SK-N-MC (cell line): ENCODE measurements at places on chromosomes 6 and 20.

DNA sequence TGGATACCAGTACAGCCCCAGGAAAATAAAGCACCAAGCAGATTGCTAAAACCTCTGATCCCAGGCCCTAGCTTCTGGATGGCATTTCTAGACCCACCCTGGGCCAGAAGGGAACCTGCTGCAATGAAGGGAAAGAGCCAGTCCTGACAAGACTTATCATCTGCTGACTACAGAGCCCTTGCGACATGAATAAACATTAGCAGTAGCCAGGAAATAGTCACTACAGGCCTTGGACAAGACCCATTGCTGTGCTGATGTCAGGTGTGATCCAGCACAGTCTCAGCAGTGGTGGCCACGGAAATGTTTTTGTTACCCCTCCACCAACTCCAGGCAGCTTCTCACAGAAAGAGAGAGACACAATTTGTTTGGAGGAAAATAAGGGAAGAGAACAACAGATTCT, 399.3 kb downstream of the HAO1 start:
- no peak for DNase-seq

DNA sequence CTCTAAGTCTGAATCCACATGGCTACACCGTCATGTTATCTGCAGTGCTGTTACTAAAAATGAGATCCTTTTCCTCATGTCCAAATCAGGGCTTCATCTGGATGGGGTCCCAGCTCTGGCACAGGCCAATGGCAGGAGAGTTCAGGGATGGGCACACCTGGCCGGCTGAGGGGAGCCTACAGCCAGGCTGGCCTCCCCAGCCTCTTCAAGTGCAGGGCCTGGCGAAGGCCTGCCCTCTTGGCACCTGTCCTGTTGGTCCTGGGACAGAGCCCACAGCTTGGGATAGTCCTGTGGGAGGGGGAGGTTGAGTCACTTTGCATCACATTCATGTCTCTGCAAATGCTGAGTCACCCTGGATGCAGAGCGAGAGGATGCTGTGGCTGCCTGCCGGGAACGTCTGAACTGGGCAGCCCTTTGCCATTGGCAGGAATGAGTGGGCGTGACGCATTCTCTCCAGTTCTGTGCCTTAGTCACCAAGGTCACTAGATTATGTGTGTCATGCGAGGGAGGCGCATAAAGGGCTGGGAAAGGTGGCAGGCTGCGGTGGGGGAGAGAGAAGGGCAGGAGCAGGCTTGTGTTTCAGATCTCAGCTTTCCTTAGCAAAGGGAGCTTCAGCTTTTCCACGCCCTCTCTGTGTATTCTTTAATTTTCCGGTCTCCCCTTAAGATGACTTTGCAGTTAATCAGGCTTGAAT, 223.2 kb upstream of the ECI2 start:
- DNase-seq = no peak

GRCh38 chr6:35044761-35045421, 96.2 kb downstream of the TCP11 start:
- DNase-seq = no peak

DNA sequence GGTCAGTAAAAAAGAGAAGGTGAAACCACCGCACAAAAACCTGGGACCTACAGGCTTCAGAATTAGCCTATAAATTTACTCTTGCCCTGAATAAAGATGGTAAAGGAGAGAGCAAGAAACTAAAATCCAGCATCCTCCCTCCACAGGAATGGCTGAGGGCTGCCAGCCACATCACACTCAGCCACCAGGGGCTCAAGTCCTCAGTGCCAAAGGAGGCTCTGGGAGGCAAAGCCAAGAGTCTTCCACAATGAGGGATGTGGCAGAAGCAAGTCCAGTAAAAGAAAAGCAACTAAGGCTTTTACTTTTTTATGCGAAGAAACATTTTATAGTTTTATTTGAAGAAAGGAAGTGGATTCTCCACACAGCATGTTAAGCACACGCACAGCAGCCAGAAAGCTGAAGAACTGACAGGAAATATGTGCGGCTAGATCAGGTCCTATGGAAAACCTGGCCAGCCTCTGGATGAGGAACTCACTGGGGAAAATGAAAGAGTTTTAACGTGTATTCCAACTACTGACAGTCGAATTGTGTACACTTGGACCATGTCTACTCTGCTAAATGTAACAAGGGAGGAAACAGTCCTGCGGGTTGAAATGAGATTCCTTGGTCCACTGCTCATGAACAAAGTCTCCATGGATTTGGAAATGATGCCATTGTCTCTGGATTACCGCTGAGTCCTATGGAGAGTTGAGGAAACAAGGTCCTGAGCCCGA, 219.4 kb upstream of the SSTR4 start:
- no peak for DNase-seq

DNA sequence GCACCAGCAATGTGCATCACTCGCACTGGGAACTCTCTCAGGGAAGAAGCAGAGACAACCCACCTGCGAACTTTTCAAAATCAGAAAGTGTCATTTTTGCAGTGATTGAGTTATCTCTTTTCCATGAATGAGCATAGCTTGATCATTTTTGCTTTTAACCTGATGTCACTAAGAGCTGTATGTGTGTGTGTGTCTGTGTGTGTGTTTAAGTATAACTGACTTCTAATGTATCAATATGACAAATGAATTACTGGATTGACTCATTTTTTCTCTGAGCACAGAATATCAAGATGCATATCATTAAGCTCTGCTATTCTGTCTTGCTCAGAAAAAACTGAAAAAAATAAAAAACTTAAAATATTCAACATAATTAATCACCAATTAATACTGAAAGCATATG, 548.9 kb upstream of the MARCKS start:
- no peak for DNase-seq

- DNase-seq = no peak
Observed at GRCh38 chr6:25748049-25748448, 6.5 kb upstream of the SLC17A4 start.

GRCh38 chr6:158780988-158781691, 38.0 kb downstream of the EZR start:
- DNase-seq = no peak

DNA sequence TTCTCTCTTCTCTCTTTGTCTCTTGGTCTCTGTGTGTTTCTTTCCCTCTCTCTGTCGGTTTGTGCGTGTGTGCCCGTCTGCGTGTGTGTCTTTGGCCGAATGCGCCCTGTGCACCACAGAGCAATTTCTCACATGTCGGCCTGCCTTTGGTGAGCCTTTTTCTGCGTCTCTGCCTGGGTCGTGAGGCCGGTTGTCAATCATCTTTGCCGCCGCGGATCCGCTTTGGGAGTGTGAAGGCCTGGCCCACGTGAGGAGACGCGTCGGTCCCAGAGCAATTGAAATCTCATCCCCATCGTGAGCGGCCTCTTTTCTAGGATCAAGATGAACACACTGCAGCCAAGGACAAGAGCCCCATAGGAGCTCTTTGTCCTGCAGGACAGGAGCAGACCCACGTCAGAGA, 580.7 kb upstream of the ZNF337 start:
- no peak for DNase-seq

DNA sequence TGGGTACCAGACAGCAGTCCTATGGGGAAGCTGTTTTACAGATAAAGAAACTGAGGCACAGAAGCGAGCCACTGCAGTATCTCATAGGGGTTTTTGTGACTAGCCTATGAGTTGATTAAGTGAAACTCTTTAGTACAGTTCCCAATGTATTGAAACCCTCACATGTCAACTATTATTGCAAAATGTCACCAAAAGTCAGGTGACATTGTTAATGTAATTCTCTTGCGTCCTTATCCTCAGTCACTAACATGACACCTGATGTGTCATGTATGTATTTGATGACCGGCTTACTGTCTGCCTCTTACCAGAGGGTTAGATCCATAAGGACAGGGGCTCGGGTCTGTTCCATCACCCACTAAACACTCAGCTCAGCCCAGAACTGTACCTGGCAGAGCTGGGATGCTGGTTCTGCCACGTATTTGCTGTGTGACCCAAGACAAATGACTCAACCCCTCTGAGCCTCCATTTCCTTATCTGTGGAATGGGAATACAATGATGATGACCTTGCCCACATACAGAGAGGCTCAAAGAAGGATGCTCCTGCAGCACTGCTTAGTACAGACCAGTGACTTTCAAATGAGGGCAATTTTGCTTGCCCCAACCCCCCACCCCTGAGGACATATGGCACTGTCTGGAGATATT, 32.9 kb downstream of the PREX1 start:
- no peak for DNase-seq

DNA sequence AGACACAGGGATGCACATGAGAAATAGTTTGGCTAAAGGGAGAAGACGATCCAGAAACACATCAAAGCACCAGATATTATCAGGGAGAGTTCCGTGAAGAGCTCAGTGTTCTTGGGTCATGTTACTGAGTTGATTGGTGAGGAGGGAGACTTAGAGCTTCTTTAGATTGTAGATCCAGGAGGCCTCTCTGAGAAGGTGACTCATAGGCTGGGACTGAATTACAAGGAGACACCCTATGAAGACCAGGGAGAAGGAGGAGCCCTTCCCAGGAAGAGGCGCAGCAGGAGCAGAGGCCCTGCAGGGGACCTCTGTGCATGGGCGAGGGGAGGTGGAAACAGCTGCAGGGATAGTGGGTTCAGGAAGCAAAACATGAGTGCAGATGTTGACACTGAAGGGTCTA, 196.5 kb downstream of the SLC24A3 start:
- DNase-seq = no peak

- DNase-seq = no peak
Observed at GRCh38 chr6:13243033-13243432, 85.3 kb downstream of the TBC1D7 start.

DNA sequence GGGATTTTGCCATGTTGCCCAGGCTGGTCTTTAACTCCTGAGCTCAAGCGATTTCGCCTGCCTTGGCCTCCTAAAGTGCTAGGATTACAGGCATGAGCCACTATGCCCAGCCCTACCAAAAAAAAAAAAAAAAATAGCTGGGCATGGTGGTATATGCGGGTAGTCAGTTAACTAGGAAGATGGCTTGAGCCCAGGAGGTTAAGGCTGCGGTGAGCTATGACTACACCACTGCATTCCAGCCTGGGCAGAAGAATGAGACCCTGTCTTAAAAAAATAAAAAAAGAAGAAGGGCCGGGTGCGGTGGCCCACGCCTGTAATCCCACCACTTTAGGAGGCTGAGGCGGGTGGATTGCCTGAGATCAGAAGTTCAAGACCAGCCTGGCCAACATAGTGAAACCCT, 50.2 kb downstream of the ELOVL2 start:
- DNase-seq = no peak

DNA sequence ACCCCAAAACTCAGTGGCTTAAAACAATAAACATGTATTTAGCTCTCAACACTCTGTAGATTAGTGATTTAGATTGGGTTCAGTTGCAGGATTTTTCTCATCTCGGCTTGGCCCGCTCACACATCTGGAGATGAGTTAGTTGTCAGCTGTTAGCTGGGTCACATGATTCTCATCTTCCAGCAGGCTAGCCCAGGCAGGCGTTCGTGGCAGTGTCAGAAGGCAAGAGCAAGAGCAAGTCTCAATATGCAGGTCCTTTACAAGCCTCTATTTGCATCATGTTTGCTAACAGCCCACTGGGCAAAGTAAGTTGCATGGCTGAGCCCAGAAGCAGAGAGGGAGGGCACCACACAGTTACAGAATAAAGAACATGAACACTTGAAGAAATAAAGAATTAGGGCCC, 83.6 kb upstream of the MYLIP start:
- no peak for DNase-seq

DNA sequence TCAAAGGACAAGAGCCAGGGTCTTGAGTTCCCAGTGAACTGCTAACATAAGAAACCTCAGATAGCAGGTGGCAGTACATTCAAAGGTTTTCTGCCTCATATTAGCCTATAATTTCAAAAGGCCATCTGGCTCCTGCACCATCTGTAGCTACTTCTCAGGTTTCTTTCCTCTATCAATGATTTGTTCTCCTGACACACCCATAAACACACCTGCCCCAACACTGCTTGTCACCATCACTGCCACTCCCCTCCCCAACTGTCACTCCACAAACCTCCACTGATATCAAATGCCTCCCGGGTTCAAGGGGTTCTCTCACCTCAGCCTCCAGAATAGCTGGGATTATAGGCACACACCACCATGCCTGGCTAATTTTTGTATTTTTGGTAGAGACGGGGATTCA, 152.7 kb upstream of the SLC22A16 start:
- no peak for DNase-seq

DNA sequence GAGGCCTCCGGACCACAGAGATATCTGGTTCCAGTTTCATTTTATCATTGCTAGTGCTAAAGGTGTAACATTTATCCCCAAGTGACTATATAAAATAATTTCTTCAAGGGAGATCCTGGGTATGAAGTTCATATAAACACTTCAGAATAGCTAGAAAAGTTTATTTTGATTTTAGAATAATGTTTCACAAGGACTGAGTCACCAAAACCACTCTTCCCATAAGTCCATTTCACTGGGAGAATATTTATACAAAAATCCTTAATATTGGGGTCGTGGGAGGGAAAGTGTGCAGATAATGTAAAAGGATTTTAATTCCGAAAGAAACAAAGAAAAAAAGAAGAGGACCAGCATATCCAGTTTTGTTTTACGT, 128.1 kb downstream of the ISM1 start:
- DNase-seq = no peak

DNA sequence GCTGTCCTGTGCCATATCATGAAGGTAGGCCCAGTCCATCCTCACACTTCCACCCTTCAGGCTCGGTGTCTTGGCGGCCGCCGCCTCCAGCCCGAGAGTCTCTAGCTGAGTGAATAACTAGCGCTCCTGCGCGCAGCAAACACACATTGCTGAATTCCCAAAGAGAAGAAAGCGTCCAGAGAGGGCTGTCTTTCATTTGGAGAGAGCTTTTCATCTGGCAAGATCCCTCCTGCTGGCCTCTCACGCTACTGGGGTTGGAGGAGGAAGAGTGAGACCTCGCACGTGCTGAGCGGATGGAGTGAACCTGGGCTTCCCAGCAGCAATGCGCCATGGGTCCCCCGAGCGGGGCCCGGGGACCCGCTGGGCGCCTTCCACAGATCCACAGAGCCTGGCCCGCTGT, 73.2 kb downstream of the NCR2 start:
- DNase-seq = no peak

GRCh38 chr6:122663981-122664380, 53.8 kb downstream of the PKIB start:
- DNase-seq = no peak

- no peak for DNase-seq
Observed at GRCh38 chr20:378961-379336, 1.6 kb upstream of the TRIB3 start.

DNA sequence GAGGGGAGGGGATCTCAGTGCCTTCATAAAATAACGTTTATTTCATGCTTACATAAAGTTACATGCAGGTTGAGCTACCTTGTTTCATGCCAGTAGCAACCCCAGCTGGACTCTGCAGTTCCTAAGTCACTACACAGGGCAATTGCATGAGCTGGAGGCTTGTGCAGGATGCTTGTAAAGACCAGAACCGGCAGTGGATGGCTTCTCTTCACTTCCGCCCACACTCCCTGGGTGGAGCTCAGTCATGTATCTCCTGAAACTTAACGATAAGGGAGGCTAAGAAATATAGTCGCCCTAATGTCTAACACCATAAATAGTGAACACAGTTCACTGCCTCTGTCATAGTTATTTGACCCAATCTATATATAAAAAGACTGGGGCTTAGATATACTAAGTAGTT, 99.4 kb upstream of the RAB32 start:
- DNase-seq = no peak
